ENCODE measurements at places on chromosomes 3 and 15.

DNA sequence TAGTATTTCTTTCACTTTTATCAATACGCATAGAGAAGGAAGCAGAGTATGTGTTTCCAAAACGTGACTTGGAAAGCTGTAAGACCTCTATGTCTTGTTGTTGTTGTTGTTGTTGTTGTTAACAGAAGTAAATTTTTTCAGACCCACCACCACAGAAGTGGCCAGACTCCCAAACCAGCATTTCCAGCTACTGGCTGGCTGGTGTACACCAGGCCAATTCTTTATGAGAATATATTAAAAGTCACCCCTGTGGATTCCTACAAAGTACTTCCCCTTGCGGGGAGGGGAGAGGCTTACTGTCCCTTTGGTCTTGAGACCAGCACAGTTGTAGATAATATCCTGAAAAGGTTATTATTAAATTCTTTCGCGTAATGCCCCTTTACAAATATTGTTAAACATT, 1.6 kb upstream of the FOXP1 start:
- DNase-seq: no peak

DNA sequence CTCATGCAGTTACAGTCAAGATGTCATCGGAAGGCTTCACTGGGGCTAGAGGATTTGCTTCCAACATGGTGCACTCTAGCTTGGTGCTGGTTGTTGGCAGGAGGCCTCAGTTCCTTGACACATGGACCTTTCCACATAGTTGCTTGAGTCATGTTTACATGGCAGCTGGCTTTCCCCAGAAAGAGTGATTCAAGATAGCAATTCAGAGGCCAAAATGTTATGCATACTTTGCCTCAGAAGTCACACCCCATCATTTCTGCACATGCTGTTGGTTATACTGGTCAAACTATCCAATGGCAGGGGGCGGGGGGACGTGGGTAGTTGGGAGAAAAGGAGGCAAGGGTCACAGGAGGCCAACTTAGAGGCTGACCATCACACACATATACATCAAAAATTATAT, 58.7 kb downstream of the FOXB1 start:
- DNase-seq: no peak

- no peak for DNase-seq
Observed at GRCh38 chr3:16893618-16894200, 9.0 kb downstream of the PLCL2 start.

DNA sequence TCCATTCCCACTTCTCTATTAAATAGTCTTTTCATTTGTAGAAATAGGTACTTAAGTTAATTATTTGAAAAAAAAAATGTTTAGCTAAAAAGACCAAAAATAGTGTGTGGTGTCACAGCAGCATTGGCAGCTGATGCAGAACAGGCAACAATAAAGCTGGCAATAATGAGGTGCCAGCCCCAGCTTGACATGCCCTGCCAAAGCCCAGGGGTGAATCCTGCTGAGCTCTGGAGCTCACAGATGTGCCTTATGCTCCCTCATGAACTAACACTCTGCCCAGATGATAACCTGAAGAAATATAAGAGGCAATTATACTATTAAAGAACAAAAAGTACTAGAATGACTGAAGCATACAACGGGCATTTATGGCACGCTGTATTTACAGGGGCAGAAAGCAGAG, 63.8 kb downstream of the IGSF11 start:
- DNase-seq: no peak

DNA sequence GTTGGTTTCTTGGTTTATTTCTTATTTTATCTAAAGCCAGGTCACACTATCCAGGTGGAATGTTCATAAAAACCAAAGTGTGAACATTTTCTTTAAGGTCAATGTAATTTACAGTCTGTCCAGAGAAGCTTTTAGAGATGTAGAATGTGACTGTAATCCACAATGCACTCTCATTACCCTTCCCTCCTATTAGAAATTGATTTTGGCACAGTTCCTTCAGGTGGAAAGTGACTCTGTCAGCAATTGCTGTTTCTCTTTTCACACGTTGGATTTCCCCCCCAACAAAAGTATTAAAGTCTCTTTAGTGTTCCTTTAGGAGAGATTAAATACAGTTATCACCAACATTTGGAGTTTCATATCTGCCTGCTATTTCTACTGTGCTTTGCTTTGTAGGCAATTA, 31.6 kb upstream of the COPB2 start:
- DNase-seq: no peak

- DNase-seq: no peak
Observed at GRCh38 chr15:27797765-27798164, 301.4 kb downstream of the OCA2 start.

GRCh38 chr15:38373016-38373415, 80.9 kb upstream of the FAM98B start:
- no peak for DNase-seq

- DNase-seq: no peak
Observed at GRCh38 chr3:24420224-24420623, 74.4 kb downstream of the THRB start.

DNA sequence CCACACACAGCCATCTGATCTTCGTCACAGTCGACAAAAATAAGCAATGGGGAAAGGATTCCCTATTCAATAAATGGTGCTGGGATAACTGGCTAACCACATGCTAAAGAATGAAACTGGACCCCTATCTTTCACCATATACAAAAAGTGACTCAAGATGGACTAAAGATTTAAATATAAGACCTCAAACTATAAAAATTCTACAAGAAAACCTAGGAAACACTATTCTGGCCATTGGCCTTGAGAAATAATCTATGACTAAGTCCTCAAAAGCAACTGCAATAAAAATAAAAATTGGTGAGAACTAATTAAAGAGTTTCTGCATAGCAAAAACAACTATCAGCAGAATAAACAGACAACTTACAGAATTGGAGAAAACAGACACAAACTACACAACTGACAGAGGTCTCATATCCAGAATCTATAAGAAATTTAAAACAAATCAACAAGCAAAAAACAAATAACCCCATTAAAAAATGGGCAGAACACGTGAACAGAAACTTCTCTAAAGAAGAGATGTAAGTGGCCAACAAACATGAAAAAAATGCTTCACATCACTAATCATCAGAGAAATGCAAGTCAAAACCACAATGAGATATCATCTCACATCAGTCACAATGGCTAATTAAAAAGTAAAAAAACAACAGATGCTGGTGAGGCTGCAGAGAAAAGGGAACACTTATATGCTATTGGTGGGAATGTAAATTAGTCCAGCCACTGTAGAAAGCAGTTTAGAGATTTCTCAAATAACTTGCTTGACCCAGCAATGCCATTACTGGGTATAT, 104.0 kb downstream of the NR1I2 start:
- no peak for DNase-seq

GRCh38 chr15:54518156-54518882, 540.1 kb downstream of the UNC13C start:
- DNase-seq: no peak

DNA sequence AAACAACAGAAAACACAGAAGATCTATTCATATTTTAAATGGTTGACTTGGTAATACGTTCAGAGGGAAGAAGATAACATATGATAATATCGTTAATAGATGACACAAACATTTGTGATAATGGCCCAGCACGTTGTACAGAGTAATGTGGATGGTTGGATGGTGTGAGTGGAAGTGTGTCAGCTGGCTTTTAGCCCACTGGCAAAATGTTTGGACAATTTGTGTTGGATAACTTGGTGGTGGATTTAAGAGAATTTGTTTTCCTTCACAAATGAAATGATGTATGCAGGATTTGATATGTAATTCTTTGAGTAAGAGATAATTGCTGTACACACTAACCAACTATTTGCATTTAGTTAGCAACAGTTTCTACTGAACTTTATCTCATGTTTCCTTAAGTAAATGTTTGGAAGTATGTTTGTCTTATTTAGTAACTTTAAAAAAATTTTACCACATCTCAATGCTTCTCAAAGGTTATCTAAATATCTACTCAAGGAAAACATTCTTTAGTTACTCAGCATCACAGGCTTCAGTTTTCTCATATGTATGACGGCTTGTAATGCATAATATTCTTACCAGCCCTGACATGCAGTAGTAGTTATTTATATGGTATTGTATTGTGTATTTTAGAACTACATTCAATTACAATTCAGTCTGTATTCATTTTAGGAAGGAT, 328.5 kb upstream of the GOLIM4 start:
- DNase-seq: no peak

DNA sequence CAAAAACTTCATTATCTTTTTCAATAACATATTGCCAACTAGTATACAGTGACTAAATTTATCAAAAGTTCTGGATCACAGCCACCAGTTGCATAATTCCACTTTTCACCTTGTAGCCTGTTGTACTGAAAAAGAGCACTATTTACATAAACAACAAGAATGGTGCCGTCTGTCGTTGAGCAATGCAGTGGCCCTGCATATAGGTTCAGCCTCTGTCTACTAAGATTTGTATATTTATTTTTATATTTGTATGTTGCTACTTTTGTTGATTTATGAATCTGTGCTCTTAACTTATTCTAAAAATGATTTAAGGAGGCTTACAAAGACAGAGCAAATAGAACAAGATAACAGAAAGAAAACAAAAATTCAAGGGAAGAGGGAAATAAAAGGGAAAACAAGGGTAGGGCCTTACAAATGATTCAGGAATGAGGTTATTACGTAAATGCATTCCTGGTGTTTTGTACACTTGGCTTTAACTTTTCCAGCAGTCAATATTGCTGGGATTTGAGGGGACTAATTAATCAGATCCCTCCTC, 257.6 kb upstream of the STT3B start:
- no peak for DNase-seq

- no peak for DNase-seq
Observed at GRCh38 chr15:72740219-72740618, 43.3 kb downstream of the ADPGK start.

- DNase-seq: no peak
Observed at GRCh38 chr15:63079947-63080626, 37.5 kb downstream of the TPM1 start.

DNA sequence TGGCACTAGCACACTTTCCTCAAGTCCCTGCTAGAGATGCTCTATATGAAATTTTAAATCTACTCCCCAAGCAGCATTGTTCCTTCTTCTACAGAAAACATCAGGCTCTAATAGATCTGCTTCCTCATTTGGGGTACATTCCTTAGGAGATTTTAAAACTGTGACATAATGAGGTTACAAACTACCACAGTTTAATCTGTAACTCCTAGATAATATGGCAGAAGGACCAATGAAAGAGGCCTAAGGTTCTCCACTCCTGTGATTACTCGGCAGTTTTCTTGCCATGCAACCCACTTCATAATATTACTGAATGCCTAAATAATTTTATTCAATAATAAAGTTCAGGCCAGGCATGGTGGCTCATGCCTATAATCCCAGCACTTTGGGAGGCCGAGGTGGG, 16.1 kb downstream of the ZNF106 start:
- no peak for DNase-seq

GRCh38 chr3:66486202-66486601, 14.6 kb downstream of the LRIG1 start:
- no peak for DNase-seq

DNA sequence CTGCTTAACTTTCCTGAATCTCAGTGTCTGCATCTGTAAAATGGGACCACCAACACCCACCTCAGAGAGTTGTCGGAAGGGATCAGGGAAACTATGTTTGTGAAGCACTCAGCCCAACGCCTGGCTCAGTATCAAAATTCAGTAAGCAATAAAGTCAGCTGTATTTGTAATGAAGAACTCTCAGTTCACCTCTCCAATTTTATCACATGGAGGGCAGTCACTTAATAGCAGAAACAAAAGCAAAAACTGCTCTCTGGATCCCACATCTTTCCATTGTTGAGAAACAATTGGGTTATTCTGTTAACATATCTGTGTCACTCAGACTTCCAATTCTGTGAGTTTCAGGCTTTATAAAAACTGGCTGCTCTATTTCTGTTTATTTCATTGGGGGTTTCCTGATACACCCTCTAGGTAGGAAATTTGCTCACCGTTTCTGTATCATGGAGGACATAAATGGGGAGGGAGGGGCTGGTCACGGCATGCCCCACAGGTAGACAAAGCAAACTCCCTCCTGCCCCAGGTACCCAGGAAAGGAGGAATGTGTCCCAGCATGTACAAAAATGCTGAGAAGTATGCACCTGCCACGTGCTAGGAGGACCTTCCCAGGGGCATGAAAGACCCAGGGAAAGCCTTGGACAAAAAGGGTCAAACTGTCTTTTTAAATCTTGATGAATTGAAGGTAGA, 81.4 kb upstream of the LMOD3 start:
- no peak for DNase-seq

- DNase-seq: no peak
Observed at GRCh38 chr3:23103764-23104163, 99.4 kb upstream of the UBE2E2 start.

- no peak for DNase-seq
Observed at GRCh38 chr3:51929420-51930003, 12.2 kb downstream of the RRP9 start.

DNA sequence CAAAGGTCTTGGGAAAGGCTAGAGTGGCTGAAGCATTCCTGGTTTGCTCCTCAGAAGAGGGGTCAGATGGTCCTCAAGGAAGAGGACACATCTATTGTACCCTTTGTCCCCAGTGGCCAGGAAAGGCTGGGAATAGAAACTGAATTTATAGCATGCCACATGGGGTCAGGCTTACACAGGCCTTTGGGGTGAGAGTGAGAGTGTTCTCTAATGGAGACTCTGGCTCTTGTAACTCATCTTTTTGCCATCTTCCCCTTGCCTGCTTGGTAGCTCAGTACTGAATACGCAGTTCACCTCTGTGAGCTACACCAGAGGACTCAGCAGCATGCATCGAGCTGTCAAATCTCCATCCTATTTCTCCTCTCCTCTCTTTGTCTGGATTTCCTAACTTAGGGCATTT, 87.5 kb downstream of the ATP2B2 start:
- DNase-seq: peak; percentile 52

DNA sequence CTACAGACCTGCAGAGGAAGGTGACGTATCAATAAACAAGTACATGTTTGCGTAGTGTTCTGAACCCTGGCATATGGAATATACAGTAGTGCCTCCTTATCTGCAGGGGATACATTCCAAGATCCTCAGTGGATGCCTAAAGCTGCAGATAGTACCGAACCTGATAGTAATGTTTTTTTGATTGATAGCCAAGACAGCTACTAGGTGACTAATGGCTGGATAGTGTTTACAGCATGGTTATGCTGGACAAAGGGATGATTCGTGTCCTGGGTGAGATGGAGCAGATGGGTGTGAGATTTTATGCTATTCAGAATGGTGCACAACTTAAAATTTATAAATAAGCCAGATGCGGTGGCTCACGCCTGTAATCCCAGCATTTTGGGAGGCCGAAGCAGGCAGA, 55.8 kb upstream of the IGF2BP2 start:
- no peak for DNase-seq

DNA sequence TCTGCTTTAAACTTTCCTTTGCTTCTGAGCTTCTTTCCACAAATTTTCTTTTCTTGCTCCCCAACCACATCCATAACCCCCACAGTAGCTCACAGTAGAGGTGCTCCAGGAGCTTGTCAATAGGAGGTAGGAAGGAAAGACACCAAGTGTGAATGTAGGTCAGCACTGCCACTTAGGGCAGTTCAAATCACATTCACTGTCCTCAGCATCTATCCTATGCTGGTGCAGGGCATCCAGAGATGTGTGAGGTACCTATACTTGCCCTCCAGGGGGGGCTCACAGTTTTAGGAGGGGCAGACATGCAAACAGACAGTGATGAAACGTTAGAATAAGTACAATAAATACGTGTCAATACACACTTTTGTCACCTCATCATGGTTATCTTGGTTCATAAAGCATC, 1.5 kb upstream of the SPSB4 start:
- peak; percentile 31 for DNase-seq
